ENCODE measurements at places on chromosomes 5 and 9.
A peak's percentile ranks its signal among the peaks of the same experiment; 100 is the strongest.

DNA sequence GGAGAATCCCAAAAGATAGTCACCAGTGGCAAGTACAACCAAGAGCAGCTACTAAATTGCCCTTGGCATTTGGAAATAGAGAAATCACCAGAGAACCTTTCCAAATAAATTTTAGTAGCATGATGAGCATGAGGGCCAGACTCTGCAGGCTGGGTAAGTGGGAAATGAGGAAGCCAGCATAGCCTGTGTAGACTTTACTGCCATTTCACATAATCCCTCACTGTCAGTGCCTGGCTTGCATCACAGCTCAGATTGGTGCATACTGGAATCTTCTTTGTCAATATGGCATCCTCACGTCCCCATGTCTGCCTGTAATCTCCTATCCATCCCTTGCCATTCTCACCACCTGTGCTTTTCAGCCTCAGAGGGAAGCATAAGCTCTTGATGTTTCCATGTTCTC, 14.5 kb downstream of the GRAMD2B start:
- no peak for DNase-seq

- no peak for DNase-seq
These were observed 1.6 kb downstream of the BICD2 start for GRCh38 chr9:92762781-92763708.

GRCh38 chr5:7970816-7971215, 101.9 kb downstream of the MTRR start:
- DNase-seq, result no peak

DNA sequence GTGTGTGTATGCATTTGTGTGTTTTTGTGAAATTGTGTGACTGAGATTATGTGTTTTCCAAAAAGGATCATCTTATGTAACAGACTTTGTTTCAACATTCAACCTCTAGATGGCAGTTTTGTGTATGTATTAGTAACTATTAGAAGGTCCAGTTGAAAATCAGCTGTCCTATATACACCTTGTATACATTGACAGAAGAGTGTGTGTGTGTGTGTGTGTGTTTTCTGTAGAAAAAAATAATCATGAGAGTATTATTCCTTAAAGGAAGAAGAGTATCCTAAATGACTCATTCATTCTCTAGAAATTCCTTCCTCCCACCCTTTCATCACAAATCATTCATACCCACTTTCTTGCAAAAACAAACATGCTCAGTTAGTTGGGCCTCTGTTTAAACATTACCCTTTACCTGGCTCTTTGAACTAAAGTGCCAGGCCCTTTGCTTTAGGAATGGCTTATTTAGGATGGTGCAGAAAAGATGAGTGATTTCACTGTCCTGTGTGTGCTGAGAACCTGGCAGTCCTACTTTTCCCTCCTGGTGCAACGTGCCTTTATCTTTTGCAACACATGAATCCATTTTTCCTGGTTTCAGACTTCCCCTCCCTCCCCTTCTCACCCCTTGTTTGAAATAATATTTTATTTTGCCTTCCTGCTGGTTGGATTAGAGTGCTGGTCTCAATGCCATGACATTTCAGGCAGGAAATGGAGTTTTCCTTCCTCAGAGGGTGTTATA, 152.2 kb downstream of the ARHGAP26 start:
- peak; percentile 51 for DNase-seq

DNA sequence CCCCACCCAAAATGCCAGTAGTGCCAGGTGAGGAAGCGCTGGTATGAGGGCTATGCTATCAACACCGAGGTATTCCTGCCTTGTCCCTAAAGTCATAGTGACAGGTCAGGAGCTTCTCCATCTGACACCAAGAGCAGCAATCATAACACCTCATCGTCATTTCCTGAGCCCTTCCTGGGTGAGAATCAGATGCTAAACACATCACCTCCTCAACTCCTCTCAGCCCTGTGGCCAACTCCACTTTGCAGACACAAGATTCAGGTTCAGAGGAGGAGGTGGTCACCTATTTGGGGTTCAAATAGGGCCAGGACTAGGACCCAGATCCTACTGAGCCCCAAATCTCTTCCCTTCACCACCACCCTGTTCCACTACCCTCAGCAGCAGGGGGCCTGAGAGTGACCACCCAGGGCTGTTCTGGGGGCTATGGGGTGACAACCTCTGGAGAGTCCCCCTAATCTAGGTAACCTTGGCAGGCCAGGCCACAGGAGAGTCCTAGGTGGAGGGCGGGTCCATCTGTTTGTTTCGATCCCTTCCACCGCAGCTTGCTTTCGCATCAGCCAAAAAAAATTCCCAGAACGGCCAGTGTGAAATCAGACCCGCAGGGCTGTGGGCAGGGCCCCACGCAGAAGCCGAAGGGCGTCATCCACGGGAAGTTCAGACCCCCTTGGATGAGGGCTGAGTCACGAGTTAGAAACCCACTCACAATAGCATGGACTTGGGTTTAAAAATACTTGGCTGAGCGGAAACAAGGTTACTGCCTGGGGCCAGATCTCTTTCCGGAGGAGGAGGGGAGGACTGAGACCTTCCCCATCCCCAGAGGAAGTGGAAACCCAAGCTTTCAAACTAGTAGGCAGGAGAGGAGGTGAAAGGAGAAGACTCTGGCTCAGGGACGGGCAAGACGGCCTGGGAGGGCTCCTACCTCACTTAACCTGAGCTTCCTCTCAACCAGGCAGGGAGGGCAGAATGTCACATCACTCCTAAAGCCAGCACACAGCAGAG, 8.7 kb downstream of the STK10 start:
- DNase-seq, result peak; percentile 29

DNA sequence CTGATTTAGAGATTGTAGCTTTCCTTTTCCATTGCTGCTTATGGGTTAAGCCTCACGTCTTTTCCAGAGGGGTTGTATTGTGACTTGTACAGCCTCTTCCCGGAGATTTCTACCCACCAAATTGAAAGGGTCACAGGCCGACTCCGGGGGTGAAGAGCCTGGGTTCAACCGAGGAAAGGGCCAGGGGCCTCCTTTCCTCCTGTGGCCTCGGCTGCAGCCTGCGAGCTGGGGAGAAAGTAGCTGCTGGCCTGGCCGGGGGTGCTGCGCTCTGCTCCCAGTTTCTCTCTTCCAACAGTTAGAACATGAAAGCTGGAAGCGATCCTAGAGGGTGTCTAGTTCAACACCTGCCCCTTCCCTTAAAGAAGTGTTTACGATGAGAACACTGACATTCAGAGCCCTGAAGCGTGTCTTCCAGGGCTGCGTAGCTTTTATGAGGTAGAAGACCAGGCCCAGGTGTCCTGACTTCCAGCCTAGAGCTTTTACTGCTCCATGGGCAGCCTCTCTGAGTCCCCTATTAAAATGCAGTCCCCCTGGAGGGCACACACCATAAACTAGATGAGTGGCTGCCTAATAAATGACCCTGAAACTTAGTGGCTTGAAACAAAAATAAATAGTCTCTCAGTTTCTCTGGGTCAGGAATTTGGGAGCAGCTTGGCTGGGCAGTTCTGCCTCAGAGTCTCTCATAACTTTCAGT, 56.9 kb downstream of the ACER2 start:
- DNase-seq, result no peak

- DNase-seq, result no peak
These were observed 377.5 kb upstream of the RFX3 start for GRCh38 chr9:3903273-3903672.

GRCh38 chr9:108565651-108566378, 290.0 kb downstream of the ACTL7B start:
- DNase-seq, result peak; percentile 91

GRCh38 chr5:59125011-59125961, 542.4 kb downstream of the RAB3C start:
- DNase-seq, result peak; percentile 31

DNA sequence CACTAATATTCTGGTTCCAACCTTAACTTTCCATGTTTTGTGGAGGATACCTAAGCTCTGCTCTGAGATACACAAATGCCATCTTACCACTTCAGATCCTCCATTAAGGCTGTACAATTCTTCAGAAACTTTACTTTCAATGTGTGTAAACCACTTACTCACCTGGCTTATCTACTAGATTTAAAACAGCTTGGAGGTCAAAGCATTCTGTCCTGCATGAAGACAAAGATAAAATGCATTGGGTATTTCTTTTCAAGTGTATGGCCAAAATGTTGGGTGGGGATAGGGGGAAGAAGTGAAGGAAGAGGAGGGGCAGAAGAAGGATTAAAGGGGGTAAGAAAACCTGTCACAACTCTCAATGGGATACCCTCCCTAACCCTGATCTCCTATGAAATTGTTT, 939 bp downstream of the GOLGA1 start:
- no peak for DNase-seq

DNA sequence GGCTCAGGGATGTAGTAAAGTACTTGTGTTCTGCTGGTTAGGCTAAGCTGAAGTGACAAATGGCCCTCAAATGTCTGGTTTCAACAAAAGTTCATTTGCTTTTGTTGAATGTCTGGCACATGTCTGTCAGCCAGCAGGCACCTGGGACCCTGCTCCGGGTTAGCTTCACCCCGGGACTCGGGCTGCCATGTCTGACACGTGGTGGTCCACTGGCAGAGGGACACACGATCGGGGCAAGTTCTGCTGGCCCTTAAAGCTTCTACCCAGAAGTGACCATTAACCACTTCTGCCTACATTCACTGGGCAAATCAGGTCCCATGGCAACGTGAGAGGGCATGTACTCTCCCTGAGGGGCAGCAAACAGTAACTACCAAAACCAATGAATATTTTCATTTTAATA, 23.8 kb downstream of the POLR1E start:
- no peak for DNase-seq

DNA sequence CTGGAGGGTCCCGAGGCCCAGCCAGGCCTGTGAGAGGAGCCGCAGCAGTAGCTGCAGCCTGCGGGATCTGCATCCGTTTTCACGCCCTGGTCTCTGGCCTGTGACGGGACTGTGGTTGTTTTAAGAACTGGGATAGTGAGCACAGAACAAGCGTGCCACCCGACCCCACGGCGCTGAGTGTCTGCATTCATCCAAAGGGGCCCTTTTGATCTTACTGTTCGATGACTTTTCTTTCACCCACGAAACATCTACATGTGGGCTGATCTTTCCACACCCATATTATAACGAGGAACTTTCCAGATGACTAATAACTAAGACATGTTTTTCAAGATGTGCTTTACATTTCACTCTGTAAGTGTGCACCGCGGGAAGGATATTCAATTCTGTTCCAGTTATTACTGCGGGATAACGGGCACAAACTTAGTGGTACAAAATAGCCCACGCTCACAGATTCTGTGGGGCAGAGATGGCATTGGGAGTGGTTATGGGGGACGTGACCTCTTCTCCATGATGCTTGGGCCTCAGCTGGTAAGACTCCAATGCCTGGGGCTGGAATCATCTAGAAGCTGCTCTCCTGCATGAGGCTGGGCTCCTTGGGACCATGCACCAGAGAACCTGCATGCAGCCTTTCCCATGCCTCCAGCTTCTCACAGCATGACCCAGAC, 165.0 kb downstream of the SYK start:
- DNase-seq, result peak; percentile 83

- peak; percentile 65 for DNase-seq
These were observed 96.5 kb downstream of the ARHGAP26 start for GRCh38 chr5:142866563-142867275.

DNA sequence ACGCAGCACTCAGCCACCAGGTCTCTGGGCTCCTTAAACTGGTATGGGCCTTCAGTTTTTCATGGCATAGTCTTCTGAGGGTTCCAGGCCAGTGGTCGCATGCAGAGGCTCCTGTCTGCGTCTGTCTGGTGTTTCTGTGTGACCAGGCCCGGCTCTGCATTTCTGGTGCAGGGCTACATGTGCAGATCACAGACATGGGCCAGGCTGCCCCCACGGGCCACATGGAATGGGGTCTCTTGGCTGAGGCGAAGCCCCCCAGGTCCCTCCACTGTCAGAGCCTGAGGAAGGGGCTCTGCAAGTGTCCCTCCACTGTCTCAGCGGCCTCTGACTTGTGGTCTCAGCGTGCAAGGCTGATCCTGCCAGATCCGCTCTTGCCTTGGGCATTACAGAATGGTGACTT, 15.6 kb upstream of the CARD19 start:
- DNase-seq, result no peak

DNA sequence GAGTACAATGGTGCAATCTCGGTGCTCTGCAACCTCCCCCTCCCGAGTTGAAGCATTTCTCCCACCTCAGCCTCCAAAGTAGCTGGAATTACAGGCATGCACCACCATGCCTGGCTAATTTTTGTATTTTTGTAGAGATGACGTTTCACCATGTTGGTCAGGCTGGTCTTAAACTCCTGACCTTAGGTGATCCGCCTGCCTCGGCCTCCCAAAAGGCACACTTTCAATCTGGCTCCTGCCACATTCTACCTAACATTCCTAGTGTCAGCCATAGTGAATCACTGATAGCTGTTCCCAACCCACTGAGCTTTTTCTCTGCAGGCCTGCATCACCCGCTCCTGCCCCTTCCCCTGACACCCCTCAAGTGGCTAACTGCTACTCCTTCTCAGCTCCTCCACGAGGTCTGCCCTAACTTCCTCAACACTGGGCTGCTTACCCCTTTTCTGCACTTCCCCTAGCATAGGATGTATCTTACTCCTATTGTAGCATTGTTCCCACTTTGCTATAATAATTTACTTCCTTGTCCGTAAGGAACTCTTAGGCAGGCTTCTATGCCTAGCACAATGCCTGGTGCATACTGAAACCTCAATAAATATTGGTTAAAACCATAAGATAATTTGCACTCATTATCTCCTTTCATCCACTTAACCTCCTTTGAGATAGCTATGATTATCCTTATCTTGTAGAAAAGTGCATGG, 42.0 kb upstream of the LIFR start:
- no peak for DNase-seq

DNA sequence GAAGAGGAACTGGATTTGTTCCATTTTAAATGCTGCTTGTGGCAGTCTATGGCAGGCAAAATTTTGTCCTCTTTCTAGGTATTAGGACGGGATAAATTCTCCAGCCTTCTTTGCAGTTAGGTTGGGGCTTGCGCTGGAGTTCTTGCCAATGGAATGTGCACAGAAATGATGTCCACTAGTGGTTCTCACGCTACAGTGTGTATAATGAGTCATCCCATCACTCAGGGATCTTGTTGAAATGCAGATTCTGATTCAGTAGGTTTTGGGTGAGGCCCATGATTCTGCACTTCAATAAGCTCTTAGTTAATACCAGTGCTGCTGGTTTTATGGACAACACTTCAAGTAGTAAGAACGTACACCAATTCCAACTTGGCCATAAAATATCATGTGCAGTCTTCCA, 317.6 kb upstream of the KLF4 start:
- DNase-seq, result peak; percentile 49

GRCh38 chr5:61052882-61053281, 107.9 kb downstream of the NDUFAF2 start:
- peak; percentile 88 for DNase-seq

GRCh38 chr9:33662871-33663270, 132.5 kb upstream of the PRSS3 start:
- DNase-seq, result no peak

DNA sequence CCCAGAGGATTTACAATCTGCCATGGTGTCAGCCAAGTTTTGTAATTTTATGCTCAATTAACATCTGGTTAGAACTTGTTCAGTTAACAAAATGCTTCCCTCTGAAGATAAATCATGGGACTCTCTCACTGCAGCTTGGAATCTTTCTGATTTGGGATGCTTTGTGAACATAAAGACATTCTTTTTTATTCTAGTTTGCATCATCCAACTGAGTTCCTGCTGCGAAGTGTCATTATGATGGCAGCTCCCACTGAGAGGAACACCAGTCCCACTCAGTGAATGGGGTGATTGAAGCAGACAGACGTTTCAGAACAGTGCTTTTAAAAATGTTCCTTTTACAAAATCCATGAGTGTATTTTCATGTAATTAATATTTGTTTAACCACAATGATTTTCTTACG, 863.8 kb downstream of the TLE4 start:
- no peak for DNase-seq

GRCh38 chr5:81125959-81126358, 107.2 kb upstream of the CKMT2 start:
- DNase-seq, result no peak
